ENCODE measurements at places on chromosomes 3 and 15. TPM values are rescaled to one million over a fixed set of nuclear protein-coding genes. Genes with fewer than 3 reads are reported as not detected.
A peak's percentile ranks its signal among the peaks of the same experiment; 100 is the strongest.

The CD96 gene
- total RNA-seq = 1.5 TPM

The CCRL2 gene
- 1.0 TPM for total RNA-seq

The FAM3D gene
- not detected for total RNA-seq

The CTXN2 gene
- total RNA-seq = not detected

- peak; percentile 60 for DNase-seq
- no peaks in the 10 kb centered on the region for H3K27me3 ChIP-seq
- no peak overlapping the region for H3K4me3 ChIP-seq
Measured at GRCh38 chr15:92683511-92683834, 27.9 kb upstream of the FAM174B start.

GRCh38 chr3:147613725-147614124, 204.6 kb downstream of the ZIC1 start:
- H3K4me1 ChIP-seq = no peaks in the 10 kb centered on the region
- H3K27ac ChIP-seq = no peak overlapping the region
- no peaks in the 10 kb centered on the region for H3K36me3 ChIP-seq
- no peak overlapping the region for H3K4me3 ChIP-seq
- H3K27me3 ChIP-seq = no peaks in the 10 kb centered on the region
- no peak for DNase-seq

GRCh38 chr3:58274027-58274614, 31.9 kb upstream of the RPP14 start:
- H3K4me1 ChIP-seq = no peaks in the 10 kb centered on the region
- DNase-seq = no peak
- H3K4me3 ChIP-seq = no peak overlapping the region
- peaks cover 2% of the 10 kb centered on the region for H3K36me3 ChIP-seq

GRCh38 chr3:184228376-184229137, 828 bp upstream of the VWA5B2 start:
- no peak overlapping the region for H3K27ac ChIP-seq
- H3K27me3 ChIP-seq = peaks cover 5% of the 10 kb centered on the region
- peaks cover 9% of the 10 kb centered on the region for H3K4me1 ChIP-seq
- no peaks in the 10 kb centered on the region for H3K36me3 ChIP-seq
- H3K4me3 ChIP-seq = peak overlapping the region; percentile 58

- H3K36me3 ChIP-seq = no peaks in the 10 kb centered on the region
- H3K4me1 ChIP-seq = peaks cover 3% of the 10 kb centered on the region
- no peak overlapping the region for H3K27ac ChIP-seq
- H3K4me3 ChIP-seq = no peak overlapping the region
Measured at GRCh38 chr3:125356140-125357026, 18.7 kb downstream of the ZNF148 start.

DNA sequence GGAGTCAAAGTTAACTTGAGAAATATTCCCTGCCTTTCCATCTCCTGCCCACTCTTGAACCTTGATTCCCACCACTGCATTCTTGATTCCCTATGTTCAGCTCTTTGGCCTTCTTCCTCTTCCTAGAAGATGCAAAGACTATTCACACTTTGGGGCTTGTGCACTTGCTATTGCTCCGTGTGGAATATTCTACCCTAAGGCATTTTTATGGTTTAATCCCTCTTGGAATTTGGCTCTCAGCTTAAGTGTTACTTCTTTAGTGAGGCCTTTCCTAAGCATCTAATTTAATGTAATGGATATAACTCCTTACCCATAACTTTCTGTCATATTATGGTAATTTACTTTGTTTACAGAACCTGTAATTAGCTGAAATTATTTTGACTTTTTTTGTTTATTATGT, 318.9 kb upstream of the COL8A1 start:
- DNase-seq = no peak
- H3K4me1 ChIP-seq = no peaks in the 10 kb centered on the region
- no peak overlapping the region for H3K27ac ChIP-seq
- no peaks in the 10 kb centered on the region for H3K27me3 ChIP-seq
- no peak overlapping the region for H3K4me3 ChIP-seq
- H3K36me3 ChIP-seq = no peaks in the 10 kb centered on the region

- no peaks in the 10 kb centered on the region for H3K4me1 ChIP-seq
- H3K27ac ChIP-seq = no peak overlapping the region
- no peak overlapping the region for H3K4me3 ChIP-seq
- no peaks in the 10 kb centered on the region for H3K27me3 ChIP-seq
- no peak for DNase-seq
- no peaks in the 10 kb centered on the region for H3K36me3 ChIP-seq
Measured at GRCh38 chr3:3559786-3560185, 239.4 kb upstream of the LRRN1 start.
